ENCODE measurements at places on chromosomes 7 and 10.

DNA sequence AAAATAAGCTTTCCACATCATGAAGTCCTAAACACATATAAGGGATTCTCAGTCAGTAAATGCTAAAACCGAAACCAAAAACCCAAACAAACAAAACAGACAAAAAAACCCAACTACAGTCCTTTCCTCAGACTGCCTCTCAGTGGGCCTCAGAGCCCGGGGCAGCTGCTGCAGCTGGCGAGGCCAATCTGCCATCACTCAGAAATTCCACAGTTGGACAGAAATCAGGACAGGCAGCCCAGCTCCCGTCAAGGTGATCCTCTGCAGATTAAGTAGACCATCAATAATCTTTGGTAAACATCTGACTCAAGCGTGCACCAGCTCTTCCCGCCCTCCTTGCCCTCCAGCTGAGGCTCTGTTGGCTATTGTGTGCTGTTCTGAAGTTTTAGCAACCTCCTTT is 142.2 kb downstream of the ATXN7L1 start:
- DNase-seq, result no peak

DNA sequence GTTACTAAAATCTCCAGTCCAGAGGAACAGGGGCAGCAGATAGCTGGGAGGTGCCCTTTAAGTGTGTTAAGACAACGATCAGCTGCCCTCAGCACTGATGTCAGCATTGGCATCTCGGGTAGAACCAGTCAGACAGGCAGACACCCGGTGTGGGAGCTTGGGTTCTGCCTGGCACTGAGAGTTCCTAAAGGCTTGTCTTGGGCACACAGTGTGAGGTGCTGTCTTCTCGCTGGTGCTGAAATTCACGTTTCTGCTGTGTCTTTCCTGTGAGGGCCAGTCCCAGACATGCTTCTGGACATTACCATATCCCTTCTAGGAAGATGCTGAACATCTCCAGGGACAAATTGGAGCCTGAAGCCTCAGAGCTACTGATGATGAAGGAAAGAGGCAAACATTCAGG is 156.2 kb downstream of the DNAJB6 start:
- DNase-seq, result no peak

GRCh38 chr7:71746006-71746405 is 614.1 kb downstream of the GALNT17 start:
- DNase-seq, result no peak

DNA sequence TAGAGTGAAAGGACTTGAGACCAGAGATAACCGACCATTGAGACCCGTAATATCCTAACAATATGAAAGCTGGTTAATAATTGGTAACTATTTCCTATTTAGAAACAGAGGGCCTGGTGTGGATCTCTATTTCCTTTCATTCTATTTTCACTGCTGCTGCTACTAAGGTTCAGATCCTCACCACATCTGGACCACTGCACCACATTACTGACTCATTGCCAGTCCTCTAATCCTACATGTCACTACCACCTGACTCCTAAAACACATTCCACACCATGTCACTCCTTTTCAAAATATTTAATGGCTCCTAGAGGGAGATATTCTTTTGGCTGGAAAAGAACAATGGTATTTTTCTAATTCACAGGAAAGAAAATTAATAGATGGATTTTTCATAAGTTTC is 6.4 kb downstream of the USP54 start:
- no peak for DNase-seq

GRCh38 chr10:128047991-128048818 is 78.0 kb downstream of the MKI67 start:
- no peak for DNase-seq

DNA sequence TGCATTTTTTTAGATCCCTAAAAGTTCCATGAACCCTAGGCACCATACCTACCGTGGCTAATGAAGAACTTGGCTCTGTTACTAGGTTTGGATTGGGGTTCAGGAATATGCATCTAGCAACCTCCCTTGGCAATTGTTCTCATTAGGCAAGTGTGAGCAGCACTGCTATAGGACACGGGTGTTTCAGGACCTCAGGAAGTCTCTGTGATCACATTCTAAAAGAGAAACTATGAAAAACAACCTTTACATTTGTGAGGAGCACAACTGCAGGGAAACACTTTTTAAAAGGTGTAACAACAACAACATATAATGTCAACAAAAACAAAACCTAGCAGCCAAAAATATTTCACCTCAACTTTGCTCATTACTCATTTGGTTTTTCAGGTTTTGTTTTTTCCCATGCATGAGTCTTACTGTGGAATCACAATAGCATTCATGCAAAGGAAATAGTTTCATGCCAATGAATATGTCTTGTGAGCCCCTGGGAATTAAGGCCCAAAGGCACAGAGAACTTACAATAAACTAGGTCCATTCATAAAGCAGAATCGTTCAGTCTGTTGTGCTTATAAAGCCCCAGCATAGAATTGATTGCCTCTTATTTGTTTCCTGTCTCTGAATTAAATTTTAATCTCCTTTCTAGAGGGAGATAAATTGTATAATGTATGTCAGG is 255.7 kb upstream of the DGKB start:
- no peak for DNase-seq

- DNase-seq, result no peak
Measured at GRCh38 chr7:159143780-159144757, 598 bp downstream of the VIPR2 start.
